ENCODE measurements at places on chromosomes 7 and 10.

- no peak for DNase-seq
Measured at GRCh38 chr7:118745927-118746326, 521.4 kb downstream of the ANKRD7 start.

DNA sequence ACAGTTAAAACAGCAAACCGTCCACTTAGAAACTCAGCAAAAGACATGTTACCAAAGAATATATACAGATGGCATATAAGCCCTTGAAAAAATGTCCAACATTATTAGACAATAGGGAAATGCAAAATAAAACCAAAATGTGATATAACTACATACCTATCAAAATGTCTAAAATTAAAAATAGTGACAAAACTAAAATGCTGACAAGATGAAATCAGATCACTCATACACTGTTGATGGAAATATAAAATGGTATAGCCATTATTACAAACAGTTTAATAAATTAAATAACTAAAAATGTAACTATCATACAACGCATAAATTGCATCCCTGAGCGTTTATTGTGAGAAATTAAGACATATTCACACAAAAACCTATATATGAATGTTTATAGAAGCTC is 939.7 kb upstream of the ZWINT start:
- no peak for DNase-seq

DNA sequence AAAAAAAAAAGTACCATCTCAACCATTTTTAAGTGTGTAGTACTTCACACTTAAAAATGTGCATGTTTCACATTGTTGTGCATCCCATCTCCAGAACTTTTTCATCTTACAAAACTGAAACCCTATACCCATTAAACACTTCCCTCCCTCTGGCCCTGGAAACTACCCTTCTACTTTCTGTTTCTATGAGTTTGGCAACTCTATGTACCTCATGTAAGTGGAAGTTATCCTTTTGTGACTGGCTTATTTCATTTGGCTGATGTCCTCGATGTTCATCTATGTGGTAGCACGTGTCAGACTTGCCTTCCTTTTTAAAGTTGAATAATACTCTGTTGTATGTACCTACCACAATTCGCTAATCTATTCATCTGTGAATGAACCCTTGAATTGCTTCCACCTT is 12.2 kb downstream of the KCNMA1 start:
- DNase-seq, result no peak

- DNase-seq, result no peak
Measured at GRCh38 chr10:18185621-18186020, 45.4 kb downstream of the CACNB2 start.

DNA sequence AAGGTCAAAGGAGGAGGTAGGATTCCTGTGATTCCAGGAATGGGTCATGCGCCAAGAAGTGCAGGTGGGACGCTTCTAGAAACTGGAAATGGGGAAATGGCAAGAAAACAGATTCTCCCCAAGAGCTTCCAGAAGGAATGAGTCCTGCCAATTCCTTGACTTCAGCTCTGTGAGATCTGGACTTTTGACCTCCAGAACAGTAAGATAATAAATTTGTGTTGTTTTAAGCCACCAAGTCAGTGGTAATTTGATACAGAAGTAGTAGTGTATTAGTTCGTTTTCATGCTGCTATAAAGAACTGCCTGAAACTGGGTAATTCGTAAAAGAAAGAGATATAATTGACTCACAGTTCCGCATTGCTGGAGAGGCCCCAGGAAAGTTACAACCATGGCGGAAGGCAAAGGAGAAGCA is 178.6 kb upstream of the GALNT17 start:
- DNase-seq, result no peak

GRCh38 chr10:130814610-130815009 is 496.9 kb downstream of the TCERG1L start:
- DNase-seq, result no peak

GRCh38 chr7:27745064-27745583 is 5.2 kb downstream of the TAX1BP1 start:
- DNase-seq, result no peak

DNA sequence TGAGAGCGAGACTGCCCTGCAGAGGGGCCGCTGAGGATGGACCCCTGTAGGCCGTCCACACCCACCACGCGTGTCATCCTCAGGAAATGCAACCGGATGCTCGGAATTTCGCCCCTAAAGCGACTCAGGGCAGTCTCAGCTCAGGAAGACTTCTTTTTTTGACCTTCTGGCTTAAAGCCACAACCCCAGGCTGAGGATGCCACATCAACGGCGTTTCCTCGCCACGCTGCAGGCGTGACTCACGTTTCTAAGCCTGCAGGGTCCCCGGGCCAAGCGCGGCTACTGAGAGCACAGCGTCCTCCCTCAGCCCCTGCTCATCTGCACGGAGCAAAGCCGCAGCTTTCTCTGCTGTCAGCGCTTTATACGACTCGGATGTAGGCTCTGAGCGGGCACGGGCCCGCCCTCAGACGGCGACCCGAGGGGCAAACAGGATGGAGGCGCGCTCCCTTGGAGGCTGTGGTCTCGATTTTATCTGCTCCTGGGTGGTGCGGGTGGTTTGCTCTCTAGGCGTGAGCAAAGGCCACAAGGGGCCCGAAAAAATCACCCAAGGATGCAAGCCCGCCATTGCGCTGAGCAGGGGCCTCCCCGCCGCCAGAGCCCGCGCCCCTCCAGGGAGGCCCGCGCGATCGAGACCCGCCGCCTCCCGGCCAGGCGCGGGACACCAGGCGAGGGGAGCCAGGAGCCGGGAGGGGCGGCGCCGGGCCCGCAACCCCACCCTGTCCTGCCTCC is 726 bp upstream of the INSIG1 start:
- DNase-seq, result no peak

Measured in NCI-H187 treated with DMSO at 0.1 percent for 48 hours (cell line).